Fibroblast of lung (primary cell): ENCODE measurements at places on chromosomes 3 and 15.
A peak's percentile ranks its signal among the peaks of the same experiment; 100 is the strongest.

DNA sequence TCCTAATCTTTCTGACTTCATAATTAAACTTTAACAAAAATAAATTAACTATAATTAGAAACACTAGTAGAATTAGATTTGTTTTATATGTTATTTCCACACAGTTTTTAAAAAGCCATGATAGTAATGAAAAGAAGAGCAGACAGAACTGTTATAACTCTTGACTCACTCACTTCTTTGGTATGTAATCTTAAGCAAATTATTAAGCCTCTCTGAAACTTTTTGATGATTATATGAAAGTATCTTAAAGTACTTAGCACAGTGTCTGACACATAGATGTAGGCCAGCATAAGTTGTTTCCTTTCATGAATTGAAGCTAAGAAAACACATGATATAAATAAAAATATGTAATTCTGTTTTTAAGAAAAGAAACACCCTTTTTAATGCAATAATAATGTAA is 123.6 kb upstream of the MLF1 start:
- DNase-seq, result no peak

DNA sequence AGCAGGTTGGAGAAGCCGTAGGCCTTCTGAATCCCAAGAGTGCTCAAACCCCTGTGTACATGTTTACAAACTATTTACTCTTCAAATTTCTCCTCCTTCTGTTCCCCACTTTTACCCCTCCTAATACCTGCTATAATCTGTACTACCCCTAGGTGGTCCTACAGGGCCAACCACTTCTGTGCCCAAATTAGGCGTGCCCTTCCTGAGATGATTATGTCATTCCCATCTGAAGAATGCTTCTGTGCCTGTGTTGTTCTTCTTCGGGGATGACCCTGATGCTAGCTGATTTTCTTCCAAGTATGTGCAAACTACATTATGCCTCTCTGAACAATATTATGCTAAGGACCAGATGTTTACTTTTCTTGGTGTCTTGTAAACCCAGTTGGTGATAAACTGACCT is 20.5 kb downstream of the RBP2 start:
- DNase-seq, result peak; percentile 15

- no peak for DNase-seq
Observed at GRCh38 chr3:142935963-142936362, 27.5 kb downstream of the PAQR9 start.

GRCh38 chr15:74327756-74328155 is 39.7 kb downstream of the CYP11A1 start:
- DNase-seq, result peak; percentile 34

DNA sequence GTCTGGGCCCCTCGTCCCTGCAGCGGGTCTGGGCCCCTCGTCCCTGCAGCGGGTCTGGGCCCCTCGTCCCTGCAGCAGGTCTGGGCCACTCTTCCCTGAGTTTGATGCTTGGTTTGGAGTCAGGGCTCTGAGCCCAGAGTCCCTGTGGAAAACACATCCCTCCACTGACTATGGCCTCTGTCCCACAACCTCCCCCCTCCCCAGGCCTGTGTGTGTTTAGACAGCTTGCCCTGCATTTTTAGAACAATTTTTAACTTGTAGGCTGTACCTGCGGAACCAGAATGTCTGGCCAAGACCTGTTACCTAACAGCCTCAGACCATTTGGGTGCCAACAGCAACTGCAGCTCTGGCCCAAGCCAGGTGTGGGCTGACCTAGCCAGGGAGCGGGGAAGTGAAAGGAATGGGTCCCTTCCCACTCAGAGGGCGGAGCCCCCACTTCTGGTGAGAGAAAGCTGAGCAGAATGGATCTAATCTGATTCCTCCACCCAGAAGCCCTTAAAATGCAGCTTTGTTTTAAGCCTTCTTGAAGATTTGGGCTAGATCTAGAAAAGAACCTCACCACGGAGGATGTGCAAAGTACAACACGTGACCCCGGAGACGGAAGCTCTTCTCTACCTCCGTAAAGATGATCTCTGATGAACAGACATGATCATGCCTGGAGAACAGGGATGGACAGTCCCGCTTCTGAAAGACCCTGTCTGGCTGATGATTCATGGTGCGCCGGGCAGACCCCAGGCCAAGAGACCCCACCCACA is 60.5 kb upstream of the TFRC start:
- DNase-seq, result no peak

GRCh38 chr3:114600571-114600970 is 306.7 kb downstream of the TIGIT start:
- DNase-seq, result no peak

DNA sequence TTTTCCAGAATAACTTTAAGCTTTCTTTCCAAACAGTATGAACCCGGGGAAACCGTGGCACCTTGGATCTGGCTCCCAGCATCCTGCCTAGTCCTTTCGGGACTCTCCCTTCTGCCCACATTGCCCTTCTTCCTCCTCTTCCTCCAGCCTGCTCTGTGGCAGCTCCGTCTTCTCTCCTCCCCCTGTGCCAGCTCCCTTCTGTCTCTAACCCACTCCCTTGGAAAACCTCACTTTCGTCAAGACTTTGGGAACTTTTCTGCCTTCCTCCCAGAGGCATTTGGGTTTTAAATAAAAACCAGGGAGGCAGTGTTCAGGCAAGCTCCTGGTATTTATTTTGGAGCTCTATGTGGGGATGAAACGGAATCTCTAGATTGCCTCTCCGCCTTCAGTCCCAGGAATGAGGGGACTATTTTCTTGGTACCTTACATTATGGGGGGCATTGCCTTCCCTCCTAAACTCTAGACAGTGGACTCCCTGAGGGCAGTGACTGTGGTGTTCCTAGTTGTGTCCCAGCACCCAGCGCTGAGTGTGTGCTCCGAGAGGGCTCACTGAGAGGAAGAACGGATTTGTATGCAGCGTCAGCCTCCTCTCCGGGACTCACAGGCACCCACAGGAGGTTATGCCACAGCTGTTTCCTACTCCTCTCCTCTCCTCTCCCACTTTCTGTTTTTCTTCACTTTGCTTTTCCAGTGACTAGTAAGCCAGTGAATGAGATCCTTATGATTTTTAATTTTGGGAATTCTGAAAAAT is 105.4 kb upstream of the MRPS22 start:
- no peak for DNase-seq

GRCh38 chr15:64090527-64090926 is 3.1 kb downstream of the CIAO2A start:
- no peak for DNase-seq

DNA sequence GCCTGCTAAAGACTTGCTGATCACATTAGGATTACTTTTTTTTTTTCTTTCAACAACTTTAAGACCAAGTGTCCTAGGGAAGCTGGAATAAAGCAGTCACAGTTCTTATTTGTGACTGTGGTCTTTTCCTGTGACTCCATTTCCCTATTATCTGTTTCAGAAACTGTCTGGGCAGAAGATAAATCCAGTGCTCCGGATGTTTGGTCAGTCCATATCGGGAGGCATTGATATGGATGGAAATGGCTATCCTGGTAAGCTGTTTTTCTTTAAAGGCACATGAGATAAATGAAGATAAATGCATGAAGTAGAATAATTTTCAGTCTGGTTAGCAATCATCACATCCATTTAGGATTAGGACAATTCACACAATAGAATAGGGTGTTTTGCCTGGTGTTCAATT is 338.3 kb upstream of the CTDSPL start:
- DNase-seq, result no peak

DNA sequence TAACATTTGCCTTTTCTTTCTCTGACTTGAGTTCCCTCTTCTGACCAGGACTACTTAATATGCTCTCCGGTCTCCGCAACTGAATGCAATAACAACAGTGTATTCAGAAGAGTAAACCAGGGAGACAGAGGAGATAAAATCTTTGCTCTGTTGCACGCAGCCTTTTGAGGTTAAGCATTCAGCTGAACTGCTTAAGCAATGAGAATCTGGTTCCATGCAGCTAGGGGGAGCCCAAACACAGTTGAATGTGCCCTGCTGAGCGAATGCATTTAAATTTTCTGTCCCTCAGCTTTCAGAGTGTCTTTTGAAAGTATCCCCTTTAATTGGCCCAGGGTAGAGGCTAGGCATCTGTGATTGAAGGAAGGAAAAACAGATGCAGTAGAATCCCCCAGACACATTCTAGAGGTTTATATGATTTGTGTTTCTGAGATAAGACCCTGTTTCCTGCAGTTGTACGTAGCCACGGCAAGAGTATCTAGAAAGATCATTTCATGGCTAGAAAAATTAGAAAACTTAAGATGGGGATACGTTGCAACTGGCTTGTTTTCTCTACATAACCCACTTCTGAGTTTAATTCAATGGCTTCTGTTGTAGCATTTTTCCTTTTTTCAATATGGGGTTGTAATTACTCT is 309.6 kb downstream of the TUSC7 start:
- peak; percentile 51 for DNase-seq

GRCh38 chr3:54876694-54877093 is 51.2 kb downstream of the LRTM1 start:
- DNase-seq, result no peak

GRCh38 chr3:191244242-191244867 is 45.3 kb downstream of the OSTN start:
- peak; percentile 53 for DNase-seq

- DNase-seq, result no peak
Observed at GRCh38 chr3:127694467-127695215, 21.9 kb downstream of the ABTB1 start.

DNA sequence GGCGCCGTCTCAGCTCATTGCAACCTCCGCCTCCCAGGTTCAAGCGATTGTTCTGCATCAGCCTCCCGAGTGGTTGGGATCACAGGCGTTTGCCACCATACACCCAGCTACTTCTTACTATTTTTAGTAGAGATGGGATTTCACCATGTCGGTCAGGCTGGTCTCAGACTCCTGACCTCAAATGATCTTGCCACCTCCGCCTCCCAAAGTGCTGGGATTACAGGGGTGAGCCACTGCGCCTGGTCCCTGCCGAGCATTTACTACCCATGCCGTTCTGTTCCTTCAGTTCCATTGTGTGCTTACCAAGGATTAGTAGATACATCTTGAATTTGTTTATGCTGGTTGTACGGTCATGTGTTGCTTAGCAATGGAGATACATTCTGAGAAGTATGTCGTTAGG is 10.3 kb downstream of the CHD2 start:
- no peak for DNase-seq

DNA sequence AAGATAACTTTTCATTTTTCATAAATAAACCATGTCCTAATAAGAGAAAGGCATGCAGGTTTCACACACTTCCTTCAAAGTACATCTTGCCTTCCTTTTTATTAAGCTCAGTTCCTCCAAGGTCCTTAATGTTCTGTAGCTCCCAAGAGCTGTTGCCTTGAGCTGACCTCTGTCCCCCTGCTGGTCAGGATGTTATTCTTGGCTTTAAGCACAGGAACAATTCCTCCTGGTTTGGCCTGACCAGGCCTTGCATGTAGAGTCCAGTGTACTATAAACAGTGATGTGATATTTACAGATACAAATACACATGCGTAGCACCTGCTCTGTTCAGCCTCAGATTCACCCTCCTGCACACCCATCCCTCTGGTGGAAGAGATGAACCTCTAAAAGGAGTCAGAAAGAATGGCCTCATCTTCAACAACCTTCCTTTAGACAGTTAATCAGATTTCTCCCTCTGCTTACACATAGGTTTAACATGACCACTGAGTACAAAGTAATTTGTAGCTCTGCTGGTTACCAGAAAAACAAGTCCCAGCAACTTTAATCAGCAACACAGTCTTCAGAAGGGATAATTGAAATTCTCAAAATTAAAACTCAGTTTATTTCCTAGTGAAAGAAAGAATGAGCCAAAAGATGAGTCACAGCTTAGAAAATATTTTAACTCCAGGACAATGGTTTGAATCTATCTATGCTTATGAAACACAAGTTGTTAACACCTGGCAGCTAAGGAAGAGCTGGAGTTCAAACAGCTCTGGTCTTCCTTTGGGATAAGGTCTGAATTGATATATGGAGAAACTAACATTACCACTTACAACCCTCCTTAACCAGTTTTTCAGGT is 46.5 kb downstream of the PTPN9 start:
- DNase-seq, result peak; percentile 92

DNA sequence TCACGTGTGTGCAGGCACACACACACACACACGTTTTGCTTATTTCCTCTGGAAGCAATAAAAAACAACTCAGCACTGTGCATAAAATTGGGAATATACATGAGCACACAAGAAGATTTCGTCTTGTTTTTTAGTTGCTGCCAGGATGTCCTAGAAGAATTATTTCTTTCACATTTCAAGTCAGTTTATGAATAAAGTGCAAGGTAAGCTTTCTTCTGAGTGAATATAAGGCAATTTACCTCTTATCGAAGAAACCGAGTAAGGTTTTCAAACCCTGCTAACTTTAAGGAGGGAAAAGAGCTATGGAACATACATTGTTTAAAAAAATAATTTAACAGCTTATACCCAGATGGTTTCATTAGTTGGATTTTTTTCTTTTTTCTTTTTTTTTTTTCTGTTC is 855.4 kb upstream of the NR2F2 start:
- DNase-seq, result no peak

GRCh38 chr15:42918047-42918446 is 2.5 kb downstream of the TTBK2 start:
- no peak for DNase-seq

GRCh38 chr3:148500881-148501280 is 196.8 kb upstream of the AGTR1 start:
- DNase-seq, result peak; percentile 7

DNA sequence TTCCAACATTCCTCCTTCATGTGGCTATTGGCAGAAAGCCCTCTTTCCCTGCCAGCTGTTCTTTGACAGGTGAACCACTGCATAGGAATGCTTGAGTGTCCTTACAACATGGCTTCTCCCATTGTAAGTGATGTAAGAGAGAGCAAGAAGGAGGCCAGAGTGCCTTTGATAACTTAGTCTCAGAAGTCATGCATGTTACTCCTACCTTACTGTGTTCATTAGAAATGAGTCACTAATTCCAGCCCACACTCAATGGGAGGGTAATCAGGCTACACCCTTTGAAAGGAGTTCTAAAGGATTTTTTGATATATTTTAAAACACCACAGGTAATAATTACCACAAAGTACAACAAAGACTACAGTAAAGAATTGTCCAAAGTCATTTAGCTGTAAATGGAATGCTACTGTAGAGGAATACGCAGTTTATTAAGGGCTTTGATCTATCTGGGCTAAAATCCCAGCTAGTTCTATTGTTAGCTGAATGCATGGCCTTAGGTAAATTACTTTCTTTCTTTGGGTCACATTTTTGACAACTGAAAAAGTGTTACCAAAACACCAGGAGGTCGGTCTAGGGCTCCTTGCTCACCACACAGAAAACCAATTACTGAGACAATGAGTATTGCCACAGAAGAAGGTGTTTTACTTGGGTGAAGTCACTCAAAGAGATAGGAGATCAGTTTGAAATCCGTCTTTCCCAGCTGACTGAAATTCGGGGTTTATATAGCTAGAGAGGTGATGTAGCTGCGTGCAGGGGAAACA is 154.9 kb downstream of the GRM7 start:
- no peak for DNase-seq

GRCh38 chr15:48794697-48795134 is 16.2 kb downstream of the CEP152 start:
- no peak for DNase-seq

DNA sequence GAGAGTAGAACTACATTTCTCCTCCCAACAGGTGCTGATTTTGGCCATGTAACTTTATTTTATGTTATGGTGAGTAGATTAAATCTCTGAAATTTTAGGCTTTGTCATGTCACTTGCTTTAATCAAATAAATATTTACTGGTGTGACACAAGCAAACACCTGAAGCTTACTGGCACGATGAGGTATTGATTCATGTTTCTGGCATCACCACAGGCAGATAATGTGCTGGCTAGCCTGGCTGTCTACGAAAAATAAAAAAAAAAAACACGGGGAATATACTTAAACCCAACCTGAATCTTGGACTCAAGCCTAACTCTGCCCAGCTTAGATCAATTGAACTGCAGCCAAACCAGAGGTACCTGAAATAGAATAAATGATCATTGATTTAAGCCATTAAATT is 65.6 kb upstream of the CADM2 start:
- no peak for DNase-seq

GRCh38 chr15:64599226-64599625 is 138.8 kb downstream of the ZNF609 start:
- DNase-seq, result peak; percentile 20
